ENCODE measurements at places on chromosomes 12 and 14. TPM values are rescaled to one million over a fixed set of nuclear protein-coding genes. Genes with fewer than 3 reads are reported as not detected.
A peak's percentile ranks its signal among the peaks of the same experiment; 100 is the strongest.

The NRXN3 gene
- not detected for total RNA-seq

The BCDIN3D gene
- 8.2 TPM for total RNA-seq

- DNase-seq, result no peak
Observed at GRCh38 chr12:44616402-44616801, 259.7 kb downstream of the NELL2 start.

The NFE2 gene
- total RNA-seq, result not detected

DNA sequence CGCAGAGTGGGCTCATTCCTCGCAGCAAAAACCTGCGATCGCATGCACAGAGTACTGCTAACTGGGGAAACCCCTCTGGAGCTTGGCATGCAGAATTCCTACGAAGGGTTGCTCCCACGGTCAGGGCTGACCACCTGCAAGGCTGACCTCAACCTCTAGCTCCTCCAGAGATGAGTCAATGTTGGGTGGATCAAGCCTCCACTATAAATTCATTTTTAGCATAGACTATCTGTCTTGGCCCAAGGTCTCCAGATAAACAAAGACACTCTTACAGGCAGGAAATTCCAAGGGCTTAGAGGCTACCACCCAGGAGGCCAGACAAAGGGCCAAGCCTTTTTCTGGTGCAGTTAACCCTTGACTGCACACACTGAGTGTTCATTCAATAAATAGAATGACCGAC lies 296.5 kb downstream of the TMEM132D start:
- DNase-seq, result no peak

DNA sequence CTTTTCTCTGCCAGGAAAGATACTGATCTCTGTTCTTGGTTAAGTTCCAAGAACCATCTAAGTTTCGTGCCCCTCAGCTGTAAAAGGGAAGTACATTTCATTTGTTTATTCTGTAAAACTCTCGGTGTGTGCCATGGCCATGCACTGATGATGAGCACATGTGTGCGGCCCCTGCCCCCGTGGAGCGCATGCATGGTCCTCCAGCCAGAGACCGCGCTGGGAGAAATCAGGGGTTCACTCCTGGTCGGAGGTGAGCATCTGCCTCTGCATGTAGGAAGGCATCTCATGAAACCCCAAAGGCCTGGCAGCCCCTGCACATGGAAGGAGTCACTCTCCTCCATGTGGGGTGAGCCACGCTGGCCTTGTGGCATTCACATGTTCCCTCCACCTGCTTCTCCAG lies 102.5 kb upstream of the RTL1 start:
- DNase-seq, result no peak

DNA sequence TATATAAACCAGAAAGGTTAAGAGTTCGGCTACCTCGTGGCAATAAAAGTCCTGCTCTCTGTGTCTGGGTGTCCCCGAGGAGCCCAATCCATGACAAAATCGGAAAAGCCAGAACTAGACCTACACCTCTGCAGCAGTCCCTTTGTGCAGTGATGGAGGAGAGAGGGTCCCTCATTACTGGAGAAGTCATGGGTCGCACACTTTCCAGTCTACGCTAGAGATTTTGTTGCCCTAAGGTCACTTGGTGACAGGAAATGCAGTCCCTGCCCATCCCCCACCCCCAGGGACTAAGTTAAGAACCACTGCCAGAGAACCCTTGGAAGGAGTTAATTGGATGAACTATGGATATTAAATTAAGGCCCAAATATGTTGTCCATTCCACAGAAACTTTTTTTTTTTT lies 104.4 kb upstream of the ATF7IP start:
- DNase-seq, result no peak

GRCh38 chr14:33668066-33668465 lies 282.8 kb downstream of the EGLN3 start:
- DNase-seq, result no peak

The TMEM179 gene
- total RNA-seq, result not detected

- no peak for DNase-seq
Observed at GRCh38 chr12:89208661-89209096, 143.6 kb downstream of the DUSP6 start.

DNA sequence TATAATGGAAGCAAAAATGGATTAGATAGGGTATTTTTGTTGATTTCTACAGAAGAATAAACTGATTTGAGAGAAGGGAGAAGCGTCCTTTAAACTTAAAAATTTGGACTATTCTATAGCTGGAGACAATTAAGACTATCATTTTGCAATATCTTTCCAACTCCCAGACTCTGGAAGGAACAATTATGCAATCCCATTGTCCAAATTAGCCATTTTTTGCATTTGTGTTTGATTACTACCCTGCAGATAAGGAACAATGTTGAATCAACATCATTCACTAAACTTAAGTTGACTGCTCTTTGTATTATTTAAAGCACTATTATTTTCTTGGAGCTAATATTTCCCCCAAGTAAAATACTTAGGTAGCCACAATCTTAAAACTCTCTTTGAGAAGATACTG lies 34.8 kb upstream of the SELPLG start:
- DNase-seq, result no peak

DNA sequence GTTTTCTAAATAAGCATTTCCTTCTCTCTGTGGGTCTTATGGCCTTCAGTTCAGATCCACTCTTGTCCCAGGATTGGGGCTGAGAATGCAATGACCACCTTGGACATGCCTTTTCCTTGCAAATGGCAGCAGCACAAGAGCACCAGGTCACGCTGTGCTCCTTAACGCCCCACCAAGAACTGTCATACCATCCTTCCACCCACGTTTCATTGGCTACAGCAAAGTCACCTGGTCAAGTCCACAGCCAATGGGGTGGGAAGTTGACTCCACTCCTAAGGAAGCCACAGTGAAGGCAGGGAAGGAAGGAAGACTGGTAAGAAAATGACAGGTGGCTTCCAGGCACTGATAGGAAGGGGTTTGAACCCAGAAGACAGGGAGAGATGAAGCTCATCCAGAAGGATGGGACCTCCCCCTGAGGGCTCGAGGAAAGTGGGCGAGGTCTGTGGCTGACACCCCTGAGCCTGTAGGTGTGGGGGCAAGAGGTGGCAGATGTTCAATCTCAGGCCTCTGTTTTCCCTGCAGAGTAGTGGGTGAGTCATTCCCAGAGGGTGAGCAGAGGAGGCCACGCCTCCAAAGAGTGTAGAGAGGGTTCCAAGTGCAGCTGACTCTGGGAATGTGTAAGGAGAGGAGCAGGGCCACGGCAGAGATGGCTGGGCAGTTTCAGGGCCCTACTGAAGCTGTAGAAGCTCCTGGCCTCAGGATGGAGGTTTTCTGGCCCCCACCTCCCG lies 113.5 kb upstream of the VRK1 start:
- DNase-seq, result no peak

The CLEC2B gene
- total RNA-seq, result 55.3 TPM

GRCh38 chr12:28536088-28536487 lies 345.8 kb downstream of the CCDC91 start:
- no peak for DNase-seq

The C12orf54 gene
- total RNA-seq, result not detected

- DNase-seq, result no peak
Observed at GRCh38 chr14:61510736-61511557, 184.4 kb upstream of the HIF1A start.

GRCh38 chr14:27927519-27927918 lies 839.1 kb upstream of the FOXG1 start:
- no peak for DNase-seq

- no peak for DNase-seq
Observed at GRCh38 chr12:116597886-116598285, 38.7 kb downstream of the MAP1LC3B2 start.

The PPP4R4 gene
- total RNA-seq, result 0.68 TPM

The PROX2 gene
- 0.21 TPM for total RNA-seq

GRCh38 chr12:90020014-90020413 lies 311.4 kb upstream of the ATP2B1 start:
- DNase-seq, result no peak

DNA sequence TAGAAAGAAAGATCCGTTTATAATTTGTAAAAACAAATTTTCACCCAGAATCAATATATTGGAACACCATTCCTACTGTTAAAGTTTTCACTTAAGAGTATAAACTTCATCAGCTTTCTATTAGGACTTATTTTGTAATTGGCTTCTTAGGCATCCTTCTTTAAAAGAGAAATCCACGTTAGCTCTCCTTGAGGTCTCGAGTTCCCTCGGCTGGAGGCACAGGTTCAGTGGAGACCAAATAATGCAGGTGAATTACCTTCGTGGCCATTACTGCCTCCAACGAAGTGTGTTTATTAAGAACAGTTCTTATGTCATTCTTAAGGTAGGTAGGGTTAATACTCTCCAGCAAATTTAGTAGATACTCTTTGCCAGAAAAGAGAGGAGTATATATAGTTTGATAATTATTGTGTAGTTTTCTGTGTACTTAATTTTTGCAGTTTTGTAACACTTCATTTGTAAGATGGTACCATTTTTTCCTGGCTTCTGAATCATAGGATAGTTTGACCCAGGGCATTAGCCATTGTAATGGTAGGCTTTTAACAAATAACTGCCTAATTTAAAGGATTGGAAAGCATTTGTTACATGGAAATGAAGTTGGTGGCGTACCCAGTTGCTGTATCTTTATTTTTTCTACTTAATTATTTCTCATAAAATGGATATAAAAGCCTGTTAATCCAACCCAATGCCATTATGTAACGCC lies 2.2 kb downstream of the CALM1 start:
- no peak for DNase-seq

The RERGL gene
- total RNA-seq, result not detected

The OTX2 gene
- not detected for total RNA-seq

The LMNTD1 gene
- total RNA-seq, result not detected

The GPR65 gene
- 17.2 TPM for total RNA-seq

- no peak for DNase-seq
Observed at GRCh38 chr12:105485921-105486320, 155.4 kb downstream of the C12orf75 start.

GRCh38 chr12:59149995-59150642 lies 229.8 kb upstream of the LRIG3 start:
- no peak for DNase-seq

The SYT1 gene
- total RNA-seq, result not detected

DNA sequence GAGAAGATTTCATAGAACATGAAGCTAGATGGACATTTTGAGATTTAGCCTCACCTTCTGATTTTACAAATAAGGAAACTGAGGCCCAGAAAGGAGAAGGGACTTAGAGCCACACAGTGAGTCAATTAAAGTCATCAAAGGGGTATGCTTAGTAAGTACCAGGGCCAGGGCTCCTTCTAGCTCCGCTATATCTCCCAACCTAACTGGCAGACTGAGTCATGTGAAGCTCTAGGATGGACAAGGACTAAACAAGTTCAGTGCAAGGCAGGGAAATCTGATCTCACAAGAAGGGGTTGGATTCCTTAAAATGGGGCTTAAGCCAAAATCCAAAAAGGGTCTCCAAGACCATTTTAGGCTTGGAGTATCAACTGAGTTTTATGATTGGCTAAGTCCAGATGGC lies 215.8 kb downstream of the PHLDA1 start:
- no peak for DNase-seq

The RD3L gene
- total RNA-seq, result not detected

The GUCY2C gene
- not detected for total RNA-seq

DNA sequence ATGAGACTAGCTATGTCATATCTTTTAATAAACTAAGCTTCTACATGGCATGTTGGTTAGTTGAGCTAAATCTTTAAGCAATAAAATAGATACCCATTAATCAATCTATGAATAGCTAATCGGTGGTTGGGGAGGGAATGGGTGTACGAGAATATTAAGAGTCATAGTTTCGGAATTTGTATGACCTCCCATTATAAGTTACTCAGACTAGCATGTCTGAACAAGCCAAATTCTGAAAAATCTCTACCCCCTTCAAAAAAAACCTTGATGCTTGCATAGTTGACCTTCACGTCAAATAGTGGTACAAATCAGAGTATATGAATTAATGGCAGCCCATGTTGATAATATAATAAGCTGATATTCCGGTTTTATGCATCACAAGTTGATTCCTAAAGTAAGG lies 60.0 kb downstream of the PLEKHG7 start:
- no peak for DNase-seq

DNA sequence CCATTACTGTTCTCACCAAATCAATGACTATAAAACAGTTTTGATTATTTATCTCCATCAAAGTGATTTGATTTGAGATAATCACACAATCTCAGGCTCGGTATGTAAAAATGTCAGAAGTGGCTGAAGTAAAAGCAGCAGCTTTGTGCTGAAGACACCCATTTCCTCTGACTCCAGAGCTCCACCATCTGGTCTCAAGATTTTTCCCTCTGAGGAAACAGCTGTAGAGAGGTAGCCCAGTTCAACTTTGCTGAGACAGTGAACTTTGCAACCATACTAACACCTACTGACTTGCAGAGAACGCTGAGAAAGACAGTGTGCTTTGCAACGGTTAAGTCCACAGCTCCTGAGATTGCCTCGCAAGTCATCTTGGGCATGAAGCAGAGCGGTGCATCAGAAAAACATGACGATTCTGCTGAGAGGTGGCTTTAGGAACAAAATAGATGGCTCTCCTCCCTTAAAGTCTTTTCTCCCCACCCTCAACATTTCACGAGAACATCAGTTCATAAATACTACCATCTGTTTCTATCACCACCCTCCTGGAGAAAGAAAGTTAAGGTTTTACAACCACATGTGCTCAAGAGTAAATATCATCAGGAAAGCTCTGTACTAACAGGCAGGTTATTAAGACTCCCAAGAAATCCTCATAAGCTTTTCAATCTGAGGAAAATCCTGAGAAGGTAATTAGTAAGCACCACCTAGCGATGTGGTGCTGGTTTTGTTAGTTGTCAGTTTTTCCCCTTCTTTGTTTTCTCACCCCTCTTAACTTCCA lies 34.8 kb downstream of the HIGD1C start:
- peak; percentile 45 for DNase-seq

The C14orf132 gene
- 0.33 TPM for total RNA-seq

All from activated CD8-positive, alpha-beta memory T cell treated with anti-CD3 and anti-CD28 coated beads, Interleukin-2, amount 10 ng/mL, durations not matched to agents 7 days and 5 days (primary cell).